EH (cell line): ENCODE measurements at places on chromosomes 4 and X.

GRCh38 chr4:26452565-26453531, 37.4 kb downstream of the CCKAR start:
- no peak for DNase-seq

GRCh38 chrX:150899191-150899757, 806 bp upstream of the CD99L2 start:
- peak; percentile 50 for DNase-seq

DNA sequence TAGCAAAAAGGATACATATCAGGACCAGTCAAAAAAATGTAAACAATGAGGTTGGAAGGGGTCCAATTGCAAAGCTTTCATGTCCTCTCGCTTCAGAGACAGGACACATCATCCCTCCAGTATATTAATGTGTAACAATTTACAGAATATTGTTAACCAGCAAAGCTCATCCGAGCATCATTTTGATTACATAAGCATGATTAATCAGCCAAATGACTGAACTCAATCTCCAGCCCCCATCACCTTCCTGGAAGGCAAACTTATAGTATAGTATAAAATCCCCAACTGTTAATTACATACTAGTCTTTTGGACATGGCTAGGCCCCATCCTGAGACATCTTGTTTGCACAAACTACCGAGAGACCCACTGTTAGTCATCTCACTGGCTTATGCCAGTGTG, 77.6 kb upstream of the TRAM1L1 start:
- DNase-seq: no peak

DNA sequence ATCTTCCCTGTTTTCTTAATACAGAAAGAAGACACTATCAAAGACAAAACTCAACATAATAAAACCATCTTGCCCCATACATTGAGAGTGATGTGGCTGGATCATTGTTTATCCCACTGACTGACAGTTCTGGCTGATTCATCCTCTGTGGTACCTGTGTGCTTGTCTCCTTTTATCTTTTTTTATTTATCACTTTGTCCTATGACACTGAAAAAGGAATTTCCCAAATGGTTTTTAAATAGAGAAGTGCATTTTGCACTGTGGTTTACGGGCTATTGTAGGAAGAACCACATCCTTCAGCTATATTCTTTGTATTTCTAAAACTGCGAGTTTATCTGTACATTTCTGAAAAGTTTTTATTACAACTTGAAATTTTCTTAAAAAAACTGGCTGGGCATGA, 15.0 kb downstream of the TTC29 start:
- no peak for DNase-seq

- DNase-seq: peak; percentile 92
These were observed 60.6 kb downstream of the CHRDL1 start for GRCh38 chrX:110734894-110735541.

DNA sequence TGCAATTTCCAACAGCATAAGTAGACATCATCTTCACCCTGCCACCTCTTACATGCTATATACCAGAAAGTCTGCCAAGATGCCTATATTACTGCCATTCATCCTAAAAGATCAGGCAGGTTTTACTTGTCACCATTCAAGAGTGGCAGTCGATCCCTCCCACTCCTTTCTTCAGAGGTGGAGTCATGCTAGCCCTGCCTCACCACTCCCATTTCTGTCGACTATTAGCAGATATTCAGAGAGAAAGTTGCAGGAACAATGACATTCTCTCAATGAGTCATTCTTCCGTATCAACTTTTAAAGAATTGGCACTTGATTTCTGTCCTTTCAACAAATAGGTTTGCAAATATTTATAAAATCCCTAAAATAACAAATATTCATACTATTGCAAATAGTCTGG, 1060.1 kb downstream of the ADGRL3 start:
- no peak for DNase-seq

DNA sequence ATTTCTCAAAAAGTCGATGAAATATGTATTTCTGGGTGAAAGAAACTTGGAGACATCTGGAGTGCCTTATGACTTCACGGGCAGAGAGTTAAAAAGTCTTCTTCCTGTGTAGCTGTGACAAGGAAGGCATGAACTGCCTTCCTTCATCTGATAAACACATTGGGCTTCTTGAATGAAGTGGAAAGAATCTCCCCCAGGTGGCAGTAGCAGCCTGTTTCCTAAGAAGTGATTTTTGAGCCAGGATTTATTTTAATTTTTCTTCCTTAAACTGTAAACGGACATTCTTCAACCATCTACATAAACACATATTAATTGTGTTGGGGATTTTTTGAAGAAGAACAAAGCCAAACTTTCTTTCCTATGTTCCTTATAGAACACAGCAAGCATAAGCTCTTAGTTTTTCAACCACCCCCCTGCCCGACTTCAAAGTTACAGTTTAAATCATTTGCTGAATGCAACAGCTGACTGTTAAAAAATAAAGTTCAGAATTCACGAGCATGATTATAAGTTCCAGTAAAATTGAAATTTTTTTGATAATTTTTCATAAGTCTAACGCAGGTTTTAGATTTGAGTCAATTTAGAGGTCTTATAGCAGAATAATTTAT, 980 bp upstream of the GIMD1 start:
- DNase-seq: peak; percentile 81
